ENCODE measurements at places on chromosomes 13 and 19.

DNA sequence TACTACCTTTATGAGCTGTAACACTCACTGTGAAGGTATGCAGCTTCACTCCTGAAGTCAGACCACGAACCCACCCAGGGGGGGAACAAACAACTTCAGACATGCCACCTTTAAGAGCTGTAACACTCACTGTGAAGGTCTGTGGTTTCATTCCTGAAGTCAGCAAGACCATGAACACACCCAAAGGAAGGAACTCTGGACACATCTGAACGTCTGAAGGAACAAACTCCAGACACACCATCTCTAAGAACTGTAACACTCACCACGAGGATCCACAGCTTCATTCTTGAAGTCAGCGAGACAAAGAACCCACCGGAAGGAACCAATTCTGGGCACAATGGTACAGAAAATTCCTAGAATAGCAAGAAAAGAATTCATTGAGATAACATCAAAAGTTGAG, 1796.5 kb upstream of the MIR17HG start:
- no peak for DNase-seq

DNA sequence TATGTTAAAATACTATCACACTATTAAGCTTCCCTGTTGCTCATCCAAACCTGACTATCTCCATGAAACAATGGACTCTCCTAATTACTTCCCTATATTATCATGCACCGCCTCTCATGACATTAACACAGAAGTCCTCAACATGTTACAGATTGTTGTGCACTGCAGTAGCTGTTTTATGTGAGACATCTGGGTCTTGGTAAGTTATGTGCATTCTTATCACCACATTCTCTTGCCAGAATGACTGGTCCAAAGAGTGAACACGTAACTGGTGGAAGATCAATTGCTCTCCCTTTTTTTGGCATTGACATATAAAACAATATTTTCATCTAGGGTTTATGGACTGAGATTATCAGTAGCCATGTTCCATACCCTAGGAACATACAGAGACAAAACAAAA, 59.4 kb downstream of the POSTN start:
- no peak for DNase-seq

DNA sequence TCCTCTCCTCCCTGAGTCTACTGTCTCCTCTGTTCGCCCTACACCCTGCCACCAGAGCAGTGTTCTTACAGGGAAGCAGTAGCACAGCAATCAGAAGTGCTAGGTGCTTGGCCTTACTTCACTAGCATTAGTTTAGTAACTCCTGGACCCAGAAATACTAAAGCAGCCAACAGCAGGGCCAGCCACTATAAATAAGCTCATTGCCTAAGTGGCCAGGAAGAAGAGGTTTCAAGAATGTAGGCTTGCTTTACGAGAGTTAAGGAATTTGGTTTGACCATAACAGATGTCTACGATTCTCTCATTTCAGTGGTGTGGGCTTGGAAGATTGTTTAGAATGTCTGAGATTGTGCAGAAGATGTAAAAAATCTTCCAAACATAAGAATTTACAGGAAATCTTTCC, 103.3 kb downstream of the ZAR1L start:
- DNase-seq = no peak

GRCh38 chr13:113024466-113024865, 55.5 kb downstream of the MCF2L start:
- no peak for DNase-seq

GRCh38 chr19:6593651-6594416, 2.9 kb upstream of the CD70 start:
- no peak for DNase-seq

GRCh38 chr19:38683393-38684077, 36.1 kb downstream of the ACTN4 start:
- peak; percentile 66 for DNase-seq

GRCh38 chr13:102875256-102875655, 29.4 kb downstream of the ERCC5 start:
- DNase-seq = no peak

DNA sequence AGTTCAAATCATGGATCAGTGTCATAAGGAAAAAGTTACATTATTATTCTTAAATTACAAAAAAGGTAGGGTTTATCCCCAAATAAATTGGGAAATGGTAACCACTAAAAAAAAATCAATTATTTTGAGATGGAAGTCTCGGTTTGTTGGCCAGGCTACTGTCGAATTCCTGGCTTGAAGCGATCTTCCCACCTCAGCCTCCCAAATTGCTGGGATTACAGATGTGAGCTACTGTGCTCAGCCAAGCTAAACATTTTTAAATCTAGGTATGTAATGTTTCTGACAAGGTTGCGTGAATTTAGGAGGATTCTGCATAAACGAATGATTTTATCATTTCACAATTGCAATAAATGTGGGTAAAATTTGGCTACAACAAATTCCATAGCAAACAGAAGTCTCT, 2.0 kb downstream of the NAA16 start:
- no peak for DNase-seq
